ENCODE measurements at places on chromosomes 5 and 9.

- DNase-seq: peak; percentile 69
These were observed 116.6 kb upstream of the SLC44A1 start for GRCh38 chr9:105127863-105128220.

DNA sequence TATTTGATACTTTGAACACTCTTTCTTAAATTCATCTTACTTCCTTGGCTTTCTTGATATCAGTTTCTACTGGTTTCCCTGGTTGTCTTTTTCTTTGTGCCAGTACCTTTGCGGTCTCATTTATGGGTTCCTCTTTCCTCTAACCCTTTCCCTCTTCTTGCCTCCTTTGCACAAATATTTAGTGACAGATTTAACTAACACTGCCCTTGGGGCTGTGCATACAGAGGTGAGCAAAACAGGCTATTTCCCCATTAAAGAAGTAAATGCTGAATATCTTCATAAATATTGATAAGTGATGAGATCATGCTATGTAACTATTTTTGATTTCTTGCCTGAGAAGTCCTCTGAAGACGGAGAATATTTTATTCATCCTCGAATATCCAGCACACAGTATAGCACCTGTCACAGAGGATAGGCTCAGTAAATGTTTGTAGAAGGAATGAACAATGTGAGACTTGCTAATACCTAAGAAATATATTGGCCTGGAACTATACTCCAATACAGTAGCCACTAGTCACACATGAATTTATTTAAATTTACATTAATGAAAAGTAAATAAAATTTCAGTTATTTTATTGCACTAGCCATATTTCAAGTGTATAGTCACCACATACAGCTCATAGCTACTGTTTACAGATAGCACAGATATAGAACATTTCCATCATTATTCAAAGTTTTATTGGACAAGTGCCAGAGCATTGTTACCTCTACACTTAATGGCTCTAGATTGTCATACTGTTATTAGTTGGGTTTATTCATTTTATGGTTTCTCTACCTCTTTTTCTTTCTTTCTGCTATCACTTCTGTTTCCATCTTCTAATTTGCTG, 90.4 kb downstream of the RIC1 start:
- no peak for DNase-seq

GRCh38 chr5:137036640-137037039, 462.5 kb downstream of the SPOCK1 start:
- DNase-seq: no peak

DNA sequence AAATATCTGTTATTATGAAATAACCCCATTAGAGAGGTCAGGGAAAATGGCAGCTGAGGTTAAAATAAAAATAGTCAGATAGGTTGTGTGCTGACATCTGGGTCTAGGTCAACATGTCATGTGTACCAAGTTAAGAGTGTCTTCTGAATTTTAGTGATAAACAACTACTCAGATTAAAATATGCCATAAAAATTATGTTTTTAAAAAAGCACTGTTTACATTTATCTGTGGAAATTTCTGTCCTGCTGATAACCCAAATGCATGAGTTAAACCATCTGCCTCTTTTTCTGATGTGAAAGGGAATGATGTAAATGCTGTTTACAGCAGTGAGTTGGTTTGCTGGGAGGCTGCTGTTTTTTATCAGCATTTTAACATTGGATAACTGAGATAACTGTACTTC, 361.2 kb upstream of the TARS1 start:
- DNase-seq: no peak

- no peak for DNase-seq
These were observed 39.7 kb upstream of the ZNF622 start for GRCh38 chr5:16505140-16505891.
